ENCODE measurements at places on chromosomes 2 and 18.

DNA sequence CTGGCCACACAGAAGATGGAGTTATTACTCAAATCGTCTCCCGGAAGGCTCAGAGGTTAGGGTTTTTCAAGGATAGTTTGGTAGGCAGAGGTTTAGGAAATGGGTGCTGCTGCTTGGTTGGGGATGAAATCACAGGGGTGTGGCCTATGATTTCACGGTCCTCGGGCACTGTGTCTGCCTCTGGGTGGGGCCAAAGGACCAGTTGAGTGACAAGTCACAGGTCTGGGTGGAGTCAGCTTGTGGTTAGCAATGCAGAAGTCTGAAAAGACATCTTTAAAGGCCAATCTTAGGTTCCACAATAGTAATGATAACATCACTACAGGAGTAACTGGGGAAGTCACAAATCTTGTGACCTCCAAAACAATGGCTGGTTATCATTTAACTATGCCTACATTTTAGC, 387.8 kb downstream of the ZNF521 start:
- peak; percentile 30 for DNase-seq

- DNase-seq: peak; percentile 89
Measured at GRCh38 chr2:181891258-181891965, at the start of gene ITPRID2. ITPRID2 (plus strand) TSS chr2:181891730; CDS start chr2:181892067, 337 bp downstream.

GRCh38 chr2:156005999-156006712, 326.4 kb downstream of the NR4A2 start:
- DNase-seq: no peak

- DNase-seq: no peak
Measured at GRCh38 chr2:150036622-150037021, 449.0 kb upstream of the MMADHC start.

DNA sequence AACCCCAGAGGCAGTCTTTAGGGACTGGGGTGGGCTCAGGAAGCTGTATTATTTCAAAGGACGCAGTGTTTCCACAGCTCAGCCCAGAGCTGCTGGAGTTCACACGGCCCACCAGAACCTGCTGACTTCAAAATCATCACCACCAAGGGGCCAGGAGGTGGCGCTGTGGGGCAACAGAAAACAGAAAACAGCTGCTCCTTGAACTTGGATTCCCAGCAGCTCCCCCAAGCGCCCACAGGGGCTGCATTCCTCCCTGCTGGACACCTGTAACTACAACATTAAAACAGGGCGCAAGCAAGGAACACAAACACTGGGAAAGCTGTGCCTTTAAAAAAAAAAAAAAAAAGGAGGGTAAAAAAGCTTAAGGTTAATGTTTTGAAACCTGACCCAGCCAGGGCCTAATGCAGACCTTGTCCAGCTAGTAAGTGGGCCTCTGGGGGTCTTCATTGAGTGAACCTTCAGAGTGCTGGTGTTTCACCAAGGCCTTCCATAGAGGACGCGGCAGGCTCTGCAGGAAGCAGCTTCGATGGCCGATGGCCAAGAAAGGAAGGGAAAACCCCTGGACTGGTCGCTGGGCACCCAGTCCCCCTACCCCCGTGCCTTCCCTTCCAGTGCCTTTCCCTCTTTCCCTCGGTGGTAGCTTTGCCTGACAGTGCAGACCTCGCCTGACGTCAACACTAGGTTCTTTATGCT, 25.9 kb downstream of the MLPH start:
- DNase-seq: peak; percentile 92

DNA sequence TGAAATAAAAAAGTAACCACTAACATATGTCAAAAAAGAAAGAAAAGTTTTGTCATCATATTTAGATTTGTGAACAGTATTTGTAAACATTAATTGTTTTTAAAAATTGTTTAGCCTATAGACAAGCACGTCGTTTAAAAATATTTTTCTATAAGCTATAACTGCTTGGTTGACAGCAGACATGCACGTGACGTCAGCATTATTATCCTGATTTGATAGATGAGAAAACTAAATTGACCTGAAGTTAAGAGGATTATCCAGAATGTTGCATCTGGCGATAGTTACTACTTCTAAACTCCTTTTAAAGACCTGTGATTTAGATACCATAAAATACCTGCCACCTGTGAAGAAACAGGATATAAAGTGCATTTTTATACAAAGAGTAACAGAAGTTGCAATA, 156.9 kb upstream of the BARD1 start:
- DNase-seq: no peak
